ENCODE measurements at places on chromosomes 1 and 21.

- DNase-seq: no peak
Observed at GRCh38 chr1:6223617-6224016, 12.1 kb downstream of the ICMT start.

GRCh38 chr1:3454811-3455618, 550 bp downstream of the ARHGEF16 start:
- DNase-seq: peak; percentile 6

DNA sequence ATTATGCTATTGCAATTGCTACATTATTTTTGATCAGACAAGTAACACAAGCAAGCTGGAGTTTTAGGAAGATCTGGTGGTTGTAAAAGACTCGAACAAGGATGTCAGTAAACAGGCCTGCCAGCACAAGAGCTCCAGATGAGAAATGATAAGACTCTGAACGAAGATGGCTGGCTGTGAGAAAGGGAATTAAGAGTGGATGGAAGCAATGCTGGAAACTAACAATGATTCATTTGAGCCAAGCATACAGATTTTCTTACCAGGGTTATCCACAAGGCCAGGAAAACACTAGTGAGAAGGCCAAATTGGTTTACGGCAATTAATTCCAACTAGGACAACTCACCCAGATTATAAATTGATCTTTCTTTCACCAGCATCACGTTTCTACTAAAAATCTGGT, 54.2 kb downstream of the NRIP1 start:
- DNase-seq: no peak

DNA sequence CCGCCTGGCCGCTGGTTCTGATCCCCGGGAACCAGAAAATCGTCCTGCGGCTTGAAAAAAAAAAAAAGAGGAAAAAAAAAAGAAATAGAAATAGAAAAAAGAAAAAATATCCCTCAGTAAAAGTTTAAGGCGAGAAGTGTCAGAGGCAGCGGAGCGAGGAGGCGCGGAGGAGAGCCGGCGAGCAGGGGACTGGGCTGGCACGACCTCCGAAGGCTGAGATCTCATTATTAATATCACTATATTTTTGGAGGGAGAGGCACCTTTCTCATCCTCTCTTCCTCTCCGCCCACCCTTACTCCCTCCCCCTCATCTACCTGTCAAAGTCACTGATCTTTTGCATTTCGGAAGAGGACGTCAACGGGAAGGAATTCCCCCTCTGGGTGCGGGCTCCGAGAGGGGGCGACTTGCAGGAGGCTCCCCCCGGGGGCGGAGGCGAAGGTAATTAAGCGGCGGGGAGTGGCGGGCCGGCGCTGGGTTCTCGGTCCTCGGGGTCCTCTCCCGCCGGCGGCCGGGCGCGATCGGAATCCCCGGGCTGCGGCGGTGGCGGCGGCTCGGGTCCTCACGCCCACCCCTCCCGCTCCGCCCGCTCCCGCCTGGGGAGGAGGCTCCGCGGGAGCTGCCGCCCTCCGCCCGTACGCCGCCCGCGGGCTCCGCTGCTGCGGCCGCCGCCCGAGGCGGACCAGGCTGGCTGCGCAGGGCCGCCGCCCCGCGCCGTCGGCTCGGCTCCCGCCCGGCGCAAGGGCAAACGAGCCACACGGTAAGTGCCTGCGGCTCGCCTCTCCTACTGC, at the start of gene NTNG1:
NTNG1 (plus strand) TSS at position 337 of the 788 bp plus-strand sequence.
- DNase-seq: no peak
